ENCODE measurements at places on chromosomes 6 and 20. TPM values are rescaled to one million over a fixed set of nuclear protein-coding genes. Genes with fewer than 3 reads are reported as not detected.

Gene KHDC1
- total RNA-seq, result not detected

Gene ME1
- total RNA-seq, result 14.4 TPM

Gene C6orf141
- 1.8 TPM for total RNA-seq

Gene IFT52
- 3.5 TPM for total RNA-seq

Gene SIRPD
- not detected for total RNA-seq

Gene BPIFB2
- not detected for total RNA-seq

Gene DACT2
- total RNA-seq, result 0.86 TPM

Gene TUBE1
- 26.0 TPM for total RNA-seq

Gene ZNF831
- 0.06 TPM for total RNA-seq

Gene EZR
- total RNA-seq, result 34.6 TPM

Gene CCN5
- 1.6 TPM for total RNA-seq
